ENCODE measurements at places on chromosomes 3 and 15.

GRCh38 chr15:91331581-91331980 is 231.5 kb downstream of the SV2B start:
- no peak for DNase-seq

- DNase-seq, result no peak
These were observed 183.6 kb downstream of the MBNL1 start for GRCh38 chr3:152452318-152452717.

DNA sequence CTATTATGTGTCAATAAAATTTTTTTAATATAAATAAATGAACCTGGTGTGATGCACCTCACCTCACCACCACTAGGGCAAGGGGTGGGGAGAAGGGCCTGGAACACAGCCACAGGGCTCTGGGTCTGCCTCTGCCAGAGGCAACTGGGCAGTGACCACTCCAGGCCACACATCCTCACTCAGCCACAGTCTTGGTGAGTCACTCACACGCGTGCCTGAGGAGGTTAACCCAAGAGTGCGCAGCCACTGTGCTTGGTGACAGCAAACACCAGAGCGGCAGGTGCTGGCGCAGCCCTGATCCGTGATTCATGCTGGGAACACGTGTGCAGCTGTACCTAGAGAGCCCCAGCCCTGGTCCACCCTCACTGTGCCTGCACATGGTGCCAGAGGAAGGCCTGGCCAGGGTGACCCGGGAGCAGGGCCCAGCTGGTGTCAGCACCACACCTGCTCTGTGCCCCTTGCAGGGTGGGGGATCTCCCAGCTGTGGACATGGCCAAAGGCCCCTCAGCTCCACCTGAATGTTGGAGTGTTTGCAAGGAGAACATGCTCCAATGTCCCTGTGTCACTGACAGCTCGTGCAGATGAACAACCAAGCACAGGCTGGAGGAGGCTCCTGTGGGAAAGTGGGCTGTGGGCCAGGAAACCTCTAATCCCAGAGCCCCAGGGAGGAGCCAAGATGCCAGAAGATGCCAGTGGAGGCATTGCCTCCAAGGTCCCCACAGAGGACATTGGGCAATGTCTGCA is 2.1 kb downstream of the SLC41A3 start:
- DNase-seq, result no peak

GRCh38 chr3:13644341-13645117 is 95.6 kb downstream of the FBLN2 start:
- DNase-seq, result no peak

DNA sequence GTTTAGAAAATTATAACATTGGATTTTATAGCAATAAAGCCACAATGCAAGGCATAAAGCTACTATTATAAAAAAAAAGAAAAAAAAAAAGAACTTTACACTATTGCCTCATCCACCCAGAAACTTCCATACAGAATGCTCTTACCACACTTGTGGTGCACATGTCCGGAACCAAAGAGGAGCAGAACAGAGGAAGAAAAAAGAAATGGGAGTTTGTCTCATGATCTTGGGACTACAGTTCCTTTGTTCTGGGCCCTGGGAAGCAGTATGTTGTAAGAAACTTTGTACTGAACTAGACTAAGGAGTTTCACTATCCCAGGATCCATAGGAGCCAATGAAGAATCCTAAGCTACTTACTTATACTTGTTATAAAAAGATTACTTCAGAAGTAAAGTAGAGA is 36.1 kb downstream of the FMN1 start:
- no peak for DNase-seq

DNA sequence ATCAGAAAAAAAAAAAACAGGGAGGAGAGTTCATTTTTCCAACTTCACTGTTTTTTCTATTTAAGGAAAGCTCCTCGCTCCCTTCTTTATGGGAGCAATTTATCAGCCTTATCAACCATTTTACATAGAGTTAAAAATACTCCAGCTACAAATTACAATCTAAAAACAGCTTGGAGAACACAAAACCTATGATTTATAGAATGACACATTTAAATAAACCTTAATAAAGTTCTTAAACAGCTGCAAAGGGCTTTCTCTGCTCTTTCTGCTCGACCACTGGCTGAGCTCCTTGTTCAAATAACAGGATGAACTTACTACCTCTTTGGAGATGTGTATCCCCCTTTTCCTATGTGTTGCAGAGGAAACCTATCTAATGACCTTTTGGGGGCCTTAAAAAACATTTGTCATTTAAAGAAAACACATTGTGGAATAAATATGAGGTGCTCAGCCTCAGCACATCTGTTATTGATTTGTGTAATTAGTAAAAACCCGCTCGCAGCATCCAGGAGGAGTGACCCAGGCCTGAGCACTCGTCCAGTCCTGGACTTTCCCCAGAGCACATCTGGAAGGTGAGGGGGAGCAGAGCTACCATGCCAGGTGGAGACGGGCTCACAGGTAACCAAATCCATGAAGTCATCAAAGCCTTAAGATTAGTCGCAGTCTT is 231.2 kb downstream of the ATP8B4 start:
- DNase-seq, result no peak

DNA sequence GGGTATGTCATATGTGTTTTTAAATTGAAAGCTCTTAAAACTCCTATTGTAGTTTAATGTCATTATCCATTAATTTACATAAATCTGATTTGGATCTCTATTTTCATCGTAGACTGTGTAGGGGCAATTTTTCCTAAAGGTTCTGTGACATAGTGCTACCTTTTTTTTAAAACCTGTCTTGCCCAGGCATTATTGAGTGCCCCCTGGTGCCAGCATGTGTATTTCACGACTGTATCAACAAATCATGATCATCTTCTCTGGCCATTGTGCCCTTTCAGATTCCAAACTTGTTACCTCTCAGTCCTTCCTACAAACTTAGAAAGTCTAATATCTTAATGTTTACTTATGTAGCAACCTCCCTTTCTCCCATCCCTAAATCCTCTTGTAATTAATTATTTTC is 97.2 kb upstream of the FLNB start:
- no peak for DNase-seq

DNA sequence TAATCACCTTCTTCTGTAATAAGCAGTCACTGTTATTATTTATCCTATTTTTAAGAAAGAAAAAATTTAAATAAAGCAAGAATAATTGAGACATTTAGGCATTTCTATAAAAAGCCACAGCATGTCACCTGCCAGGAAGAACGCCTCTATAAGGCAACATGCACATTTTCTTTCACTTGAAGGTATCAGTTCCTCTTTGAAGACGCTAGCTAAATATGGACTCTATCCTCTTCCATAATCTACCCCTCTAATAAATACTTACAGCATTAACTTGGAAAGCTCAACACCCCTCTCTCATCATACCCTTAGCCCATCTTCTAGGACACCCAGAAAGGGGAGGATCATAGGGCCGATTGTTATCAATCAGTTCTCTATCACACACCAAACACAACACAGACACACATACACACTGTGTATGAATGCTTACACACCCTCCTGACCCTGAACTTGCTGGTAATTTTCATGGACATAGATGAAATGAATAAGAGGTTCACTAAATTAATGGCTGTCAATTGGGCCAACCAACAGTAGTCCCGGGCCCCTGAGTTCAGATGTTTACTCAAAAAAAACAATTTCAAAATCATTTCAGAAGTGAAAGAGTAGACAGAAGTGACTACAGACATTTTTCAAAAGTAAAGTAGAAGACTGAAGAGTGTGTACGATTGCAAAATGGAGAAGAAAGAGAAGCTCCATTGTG is 102.5 kb downstream of the ZMAT3 start:
- DNase-seq, result no peak

GRCh38 chr3:29168696-29169095 is 112.2 kb upstream of the RBMS3 start:
- no peak for DNase-seq

GRCh38 chr3:71450162-71450561 is 133.4 kb downstream of the FOXP1 start:
- DNase-seq, result no peak

DNA sequence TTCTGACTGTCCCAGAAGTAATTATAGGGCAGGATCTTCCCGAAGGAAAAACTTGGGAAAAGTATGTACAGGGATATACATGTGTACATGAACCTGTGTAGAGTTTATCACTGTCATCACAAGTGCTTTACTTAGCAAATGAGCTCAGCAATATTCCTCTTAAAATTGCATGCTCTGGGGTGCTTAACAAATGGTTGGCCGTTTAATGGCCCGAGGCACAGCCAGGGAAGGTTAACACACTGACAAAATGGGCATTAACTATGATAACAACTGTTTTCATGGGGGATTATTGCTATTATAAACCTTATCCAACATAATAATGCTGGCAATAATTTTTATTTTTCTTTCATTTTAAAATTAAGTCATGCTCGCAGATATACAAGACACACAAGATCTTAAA is 459.3 kb downstream of the TUSC7 start:
- no peak for DNase-seq

- no peak for DNase-seq
These were observed 37.5 kb downstream of the NBEAL2 start for GRCh38 chr3:47016934-47017435.

GRCh38 chr3:63877737-63878393 is 14.2 kb downstream of the ATXN7 start:
- no peak for DNase-seq

- DNase-seq, result no peak
These were observed 13.2 kb downstream of the PCOLCE2 start for GRCh38 chr3:142875583-142876207.

DNA sequence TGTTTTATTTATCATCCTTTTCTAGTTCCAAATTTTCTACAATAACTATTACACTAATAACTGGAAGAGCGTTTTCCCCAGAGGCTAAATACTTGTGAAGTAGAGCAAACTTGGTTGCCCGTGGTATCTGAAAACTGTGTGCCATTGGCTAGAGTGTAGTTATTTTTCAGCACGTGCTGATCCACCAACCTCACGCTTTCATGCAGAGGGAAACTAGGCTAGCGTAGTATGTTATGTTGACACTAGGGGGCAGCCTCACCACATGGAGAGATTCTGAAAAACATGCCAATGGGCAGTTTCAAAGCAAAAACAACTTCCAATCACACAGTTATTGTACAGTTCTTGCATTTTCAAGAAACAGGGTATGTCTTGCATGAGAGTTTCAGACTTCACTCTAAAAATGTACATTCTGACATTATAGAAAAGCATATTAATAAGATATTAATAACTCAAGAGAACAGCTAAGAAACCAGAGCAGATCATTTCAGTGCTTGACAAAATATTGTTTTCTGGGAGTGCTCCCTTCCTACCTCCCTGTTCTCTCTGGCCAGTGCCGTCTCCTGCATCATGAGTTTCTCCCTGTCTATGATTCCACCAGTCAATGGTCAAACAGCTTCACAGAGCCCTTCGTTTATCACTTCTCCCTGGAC is 39.7 kb downstream of the SPATA12 start:
- DNase-seq, result no peak

GRCh38 chr3:184077881-184078280 is 19.0 kb upstream of the HTR3E start:
- DNase-seq, result no peak

GRCh38 chr3:182568261-182568660 is 225.0 kb upstream of the ATP11B start:
- DNase-seq, result no peak

DNA sequence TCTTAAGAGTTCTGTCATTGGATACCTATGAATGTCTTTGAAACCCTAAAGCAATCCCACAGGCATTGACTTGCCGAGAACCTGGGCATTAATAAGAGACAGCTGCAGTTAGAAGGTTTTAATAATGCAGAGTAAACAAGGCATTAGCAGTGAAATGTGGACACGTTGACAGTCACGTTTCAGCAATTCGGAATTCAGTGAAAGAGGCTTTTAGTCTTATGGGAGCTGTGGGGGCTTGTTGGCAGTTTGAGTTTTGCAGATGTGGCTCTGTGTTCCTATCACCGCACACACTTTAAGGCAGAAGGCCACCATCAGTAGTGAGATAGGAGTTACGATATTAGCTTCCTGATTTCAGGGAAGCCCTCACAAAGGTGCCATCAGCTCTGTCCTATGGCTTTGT is 145.2 kb upstream of the NUDT16 start:
- no peak for DNase-seq

GRCh38 chr3:168093229-168093628 is 2.5 kb downstream of the GOLIM4 start:
- no peak for DNase-seq
